ENCODE measurements at places on chromosomes 11 and 22. TPM values are rescaled to one million over a fixed set of nuclear protein-coding genes. Genes with fewer than 3 reads are reported as not detected.

Gene STT3A
- 209 TPM for polyA plus RNA-seq

Gene OSBP2
- 5.5 TPM for polyA plus RNA-seq

- no peak for DNase-seq
Measured at GRCh38 chr11:112321501-112322172, 61.0 kb upstream of the PLET1 start.

- no peak for DNase-seq
Measured at GRCh38 chr22:20186183-20186870, 35.5 kb upstream of the CCDC188 start.

DNA sequence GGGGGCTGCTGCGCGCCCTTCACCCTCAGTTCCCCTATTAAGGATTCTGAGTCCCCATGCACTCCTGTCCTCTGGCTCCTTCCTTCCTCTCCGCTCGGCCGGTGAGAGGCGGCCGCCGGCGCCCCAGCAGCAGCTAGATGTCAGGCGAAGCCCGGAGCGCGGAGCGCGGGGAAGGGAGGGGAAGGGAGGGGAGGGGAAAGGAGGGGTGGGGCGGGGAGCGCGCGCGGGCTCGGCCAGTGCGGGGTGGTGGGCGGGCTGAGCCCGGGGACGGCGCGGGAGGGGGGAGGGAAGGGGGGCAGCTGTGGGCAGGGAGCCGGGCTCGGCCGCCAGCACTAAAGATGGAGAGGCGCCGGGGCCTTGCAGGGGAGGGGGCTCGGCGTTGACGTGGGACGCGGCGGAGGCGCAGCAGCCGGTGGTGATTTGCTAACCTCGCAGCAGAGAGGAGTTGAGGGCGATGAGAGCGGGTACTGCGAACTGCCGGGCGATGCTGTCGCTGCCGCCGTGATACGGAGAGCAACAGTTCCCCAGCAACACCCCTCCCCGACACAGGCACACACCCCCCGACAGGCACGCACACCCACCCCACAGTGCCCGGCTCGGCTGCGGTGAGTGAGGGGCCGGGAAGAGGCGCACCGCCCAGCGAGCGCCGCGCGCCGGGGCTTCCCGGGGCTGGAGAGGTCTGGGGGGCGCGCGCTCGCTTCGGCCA is at the start of gene ZBTB16:
Gene ZBTB16 (plus strand): TSS at position 434 of the 706 bp plus-strand sequence. CDS start 3,590 bp downstream, outside the sequence.
- peak; percentile 63 for DNase-seq

- DNase-seq: no peak
Measured at GRCh38 chr11:133163463-133164419, 368.6 kb downstream of the OPCML start.

All from renal cortex interstitium (tissue), 15 donors.